ENCODE measurements at places on chromosomes 16 and 17.

GRCh38 chr16:66810391-66810790, 9.0 kb upstream of the TERB1 start:
- DNase-seq, result no peak

DNA sequence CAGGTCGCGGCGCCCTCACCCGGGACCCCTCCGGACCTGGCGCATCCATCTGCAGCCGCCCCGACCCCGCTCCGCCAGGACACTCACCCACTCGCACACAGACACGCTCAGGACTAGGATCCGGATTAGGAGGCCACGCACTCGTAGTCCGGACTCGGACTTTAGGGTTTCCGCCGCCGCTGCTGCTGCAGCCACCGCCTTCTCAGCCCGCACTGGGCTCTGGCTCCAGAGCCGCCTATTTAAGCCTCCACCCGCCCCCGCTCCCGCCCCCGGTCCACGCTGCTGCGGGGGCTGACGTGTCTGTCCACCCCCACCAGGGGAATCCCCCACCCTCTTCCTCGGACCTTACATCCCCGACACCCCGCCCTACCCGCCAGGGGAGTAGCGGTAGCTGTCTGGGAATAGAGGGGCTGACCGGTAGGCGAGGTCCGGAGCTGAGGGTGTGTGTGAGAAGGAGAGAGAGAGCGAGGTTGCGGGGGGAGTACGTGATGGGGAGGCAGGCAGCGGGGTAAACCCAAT, at the start of gene RRAD:
Gene RRAD (minus strand): TSS at position 214 of the 519 bp plus-strand sequence. CDS start 356 bp downstream, outside the sequence.
- DNase-seq, result no peak

- no peak for DNase-seq
These were observed 34.4 kb upstream of the ENDOV start for GRCh38 chr17:80380555-80381002.

DNA sequence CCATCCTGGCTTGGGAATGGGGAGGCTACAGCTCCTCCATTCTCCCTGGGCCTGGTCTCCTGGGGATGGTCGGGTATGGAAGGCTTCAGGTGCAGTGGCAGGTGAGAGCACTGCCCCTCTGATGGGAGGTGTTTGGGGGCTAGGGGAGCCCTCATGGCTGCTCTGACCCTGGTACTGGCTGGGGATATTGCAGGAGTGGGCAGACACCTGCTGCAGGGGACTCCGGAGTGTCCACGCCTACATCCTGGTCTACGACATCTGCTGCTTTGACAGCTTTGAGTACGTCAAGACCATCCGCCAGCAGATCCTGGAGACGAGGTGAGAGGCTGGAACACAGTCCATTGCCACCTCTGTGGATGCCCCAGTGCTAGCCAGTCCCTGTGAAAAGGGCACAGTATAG, 8.8 kb downstream of the RASL10B start:
- DNase-seq, result no peak

DNA sequence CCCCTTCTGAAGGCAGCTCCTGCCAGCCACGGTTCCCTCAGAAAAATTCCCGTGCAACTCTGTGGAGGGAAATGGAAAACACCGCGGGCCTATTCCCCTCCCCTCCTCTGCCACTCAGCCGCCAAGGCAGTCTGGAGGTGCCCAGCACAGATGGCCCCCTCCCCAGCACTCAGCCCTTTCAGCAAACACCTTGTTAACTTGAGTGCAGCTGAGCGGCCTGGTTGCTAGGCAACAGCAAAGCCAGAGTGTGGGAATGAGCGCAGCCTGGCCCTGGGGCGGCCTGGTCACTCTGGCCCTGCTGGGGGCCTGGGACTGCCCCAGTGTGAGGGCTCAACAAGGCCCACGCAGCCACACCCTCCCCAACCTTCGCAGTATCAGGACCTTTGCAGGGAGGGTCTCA, 32.8 kb downstream of the CACNA1G start:
- DNase-seq, result no peak

- no peak for DNase-seq
These were observed 21.8 kb downstream of the KLHL36 start for GRCh38 chr16:84670063-84670462.

GRCh38 chr17:19448341-19449268, 37.6 kb downstream of the RNF112 start:
- no peak for DNase-seq

- DNase-seq, result no peak
These were observed 51.4 kb downstream of the RAP1GAP2 start for GRCh38 chr17:2847381-2848333.

- DNase-seq, result no peak
These were observed 7.9 kb downstream of the MPV17L start for GRCh38 chr16:15403392-15403995.

DNA sequence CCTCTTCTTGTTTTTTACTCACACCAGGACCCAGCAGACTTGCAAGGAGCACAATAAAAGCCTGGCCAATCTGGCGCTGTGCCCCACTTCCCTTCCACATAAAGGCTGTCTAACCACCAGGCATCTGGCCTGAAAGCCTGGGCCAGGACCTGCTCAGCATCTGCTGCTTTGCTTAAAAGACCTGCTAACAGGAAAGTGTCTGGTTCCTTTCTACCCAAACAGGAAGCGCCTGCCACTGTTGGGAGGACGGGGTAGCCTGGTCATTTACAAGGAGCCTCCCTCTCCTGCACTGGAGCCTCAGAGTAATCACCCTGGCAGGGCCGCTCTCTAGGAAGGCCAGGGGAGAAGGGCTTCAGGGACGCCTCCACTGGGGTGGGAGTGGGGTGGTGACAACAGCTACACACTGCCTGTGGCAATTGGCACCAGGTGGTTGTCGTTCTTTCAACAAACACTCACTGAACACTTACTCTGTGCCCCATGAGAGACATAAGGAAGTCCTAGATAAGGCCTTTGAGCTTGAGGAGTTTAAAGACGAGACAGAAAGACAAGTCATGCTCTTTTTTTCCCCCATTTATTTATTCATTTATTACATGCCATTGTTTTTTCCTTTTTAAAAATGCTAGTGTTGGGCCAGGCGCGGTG, 6.3 kb upstream of the MMP28 start:
- no peak for DNase-seq

GRCh38 chr16:2691491-2692248, 9.3 kb downstream of the KCTD5 start:
- DNase-seq, result no peak

DNA sequence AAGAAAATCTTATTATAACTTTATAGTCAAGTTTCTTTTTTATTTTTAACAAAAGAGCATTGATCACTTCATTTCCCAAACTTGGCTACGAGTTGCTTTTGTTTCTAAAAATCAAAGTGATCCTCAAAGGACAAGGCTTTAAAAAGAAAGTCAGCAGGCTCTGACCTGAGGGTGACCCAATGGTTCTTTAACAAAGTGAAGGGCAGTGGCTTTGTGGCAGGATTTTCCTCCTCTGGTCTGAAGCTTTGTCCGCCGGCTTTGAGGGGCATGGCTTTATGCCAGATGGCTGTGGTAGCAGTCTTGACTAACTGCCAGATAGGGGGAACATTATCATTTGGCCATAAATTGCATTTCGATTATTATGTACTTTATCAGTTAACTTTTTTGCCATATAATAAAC, 28.5 kb downstream of the IQCK start:
- DNase-seq, result no peak

- DNase-seq, result peak; percentile 86
These were observed 795 bp downstream of the CYB5D2 start for GRCh38 chr17:4143563-4144421.

GRCh38 chr16:22424161-22424937, 49.9 kb upstream of the CDR2 start:
- no peak for DNase-seq

GRCh38 chr16:9780831-9781230, 401.4 kb downstream of the GRIN2A start:
- no peak for DNase-seq

DNA sequence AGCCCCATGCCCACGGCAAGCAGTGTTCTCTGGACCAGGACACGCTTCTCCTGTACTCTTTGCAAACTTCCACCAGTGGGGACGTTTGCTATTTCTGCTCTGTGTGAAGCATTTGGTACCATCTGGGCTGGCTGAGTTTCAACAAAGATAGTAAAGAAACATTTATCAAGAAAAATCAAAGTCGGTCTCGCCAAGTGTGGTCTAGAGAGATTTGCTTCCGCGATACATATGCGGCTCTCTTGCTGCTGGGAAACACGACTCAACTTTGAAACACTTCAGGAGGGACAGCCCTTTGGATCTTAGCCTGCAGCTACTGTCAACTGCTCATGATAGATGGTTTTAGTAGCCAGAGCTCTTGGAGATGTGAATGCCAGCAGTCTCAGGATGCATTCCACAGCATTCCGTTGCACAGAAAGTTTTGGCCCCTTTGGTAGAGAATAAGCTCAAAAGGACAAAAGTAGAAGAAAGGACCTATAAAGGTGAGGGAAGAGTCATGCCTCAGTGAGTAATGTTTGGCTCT, 168.2 kb upstream of the CACNG3 start:
- DNase-seq, result no peak

DNA sequence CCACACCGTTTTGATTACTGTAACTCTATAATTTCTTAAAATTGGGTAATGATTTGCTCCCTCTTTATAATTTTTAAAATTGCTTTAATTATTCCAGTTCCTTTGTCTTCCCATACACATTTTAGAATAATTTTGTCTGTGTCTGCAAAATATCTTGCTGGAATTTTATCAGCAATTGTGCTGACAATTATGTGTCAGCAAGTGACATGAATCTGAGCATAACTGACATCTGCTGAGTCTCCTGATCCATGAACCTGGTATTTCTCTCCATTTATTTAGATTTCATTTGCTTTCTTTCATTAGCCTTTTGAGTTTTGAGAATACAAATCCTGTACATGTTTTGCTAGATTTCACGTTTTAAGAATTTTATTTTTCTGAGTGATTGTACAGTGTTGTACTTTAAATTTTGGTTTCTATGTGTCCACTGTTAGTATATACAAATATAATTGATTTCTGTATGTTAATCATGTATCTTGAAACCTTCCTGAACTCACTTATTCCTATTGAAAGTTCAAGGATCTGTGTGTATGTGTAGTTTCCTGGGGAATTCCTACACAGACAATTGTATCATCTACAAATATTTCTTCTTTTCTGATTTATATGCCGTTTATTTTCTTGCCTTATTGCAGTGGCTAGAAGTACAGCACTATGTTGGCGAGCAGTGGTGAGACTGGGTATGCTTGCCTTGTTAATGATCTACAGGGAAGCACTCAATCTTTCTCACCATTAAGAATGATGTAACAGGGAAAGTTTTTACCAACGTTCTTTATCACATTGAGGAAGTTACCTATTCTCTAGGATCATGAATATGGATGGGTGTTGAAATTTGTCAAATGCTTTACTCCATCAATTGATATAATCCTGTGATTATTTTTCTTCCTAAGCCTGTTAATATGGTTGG, 45.2 kb downstream of the N4BP1 start:
- DNase-seq, result no peak

- DNase-seq, result no peak
These were observed 34.8 kb upstream of the FBXO47 start for GRCh38 chr17:39001703-39002637.

GRCh38 chr17:40553694-40554534, 11.4 kb downstream of the CCR7 start:
- DNase-seq, result no peak
